ENCODE measurements at places on chromosomes 3 and 15.

GRCh38 chr15:48644827-48645557, 517 bp downstream of the FBN1 start:
- no peak for DNase-seq

DNA sequence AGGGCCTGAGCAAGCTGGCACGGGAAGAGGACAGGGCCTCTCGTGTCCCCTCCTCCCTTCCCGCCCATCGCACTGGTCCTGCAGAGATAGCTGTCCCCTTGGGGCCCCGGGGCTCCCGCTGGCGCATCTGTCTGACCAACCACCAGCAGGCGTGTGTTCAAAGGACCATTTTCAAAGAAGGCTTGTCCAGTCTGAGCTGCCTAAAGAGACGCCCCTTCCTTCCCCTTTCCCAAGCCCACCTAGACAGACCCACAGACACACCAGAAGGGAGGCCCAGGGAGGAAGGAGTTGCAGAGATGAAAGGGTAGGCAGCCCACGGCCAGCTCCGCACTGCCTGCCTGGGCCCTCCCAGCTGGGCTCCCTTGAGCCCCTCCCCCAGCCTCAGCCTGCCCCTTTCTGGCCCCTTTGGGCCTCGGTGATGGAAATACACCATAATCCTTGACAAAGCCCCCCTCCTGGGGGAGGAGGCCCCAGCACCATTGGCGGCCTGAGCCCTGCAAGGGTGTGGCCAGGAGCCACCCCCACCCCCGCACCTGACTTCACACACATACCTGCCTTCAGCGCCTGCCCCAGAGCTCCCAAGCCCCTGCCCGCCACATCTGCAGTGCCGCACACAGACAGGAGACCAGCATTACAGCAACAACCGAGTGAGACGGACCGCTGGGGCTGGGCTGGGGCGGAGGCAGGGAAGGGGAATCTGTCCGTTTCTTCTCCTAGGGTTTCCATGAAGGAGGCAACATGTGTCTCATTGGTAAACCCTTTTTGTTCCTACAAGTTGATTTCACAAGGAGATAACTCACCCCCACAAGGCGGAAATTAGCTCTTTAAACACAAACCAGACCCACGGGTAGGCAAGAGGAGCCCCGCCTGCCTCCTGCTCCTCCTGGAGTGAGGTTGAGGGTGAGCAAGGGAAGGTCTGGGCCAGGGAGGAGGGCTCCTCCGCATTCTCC, at the start of gene STRA6:
Gene STRA6, minus strand, starts transcription at position 336 of the 950 bp plus-strand sequence. CDS start 520 bp downstream, outside the sequence.
- peak; percentile 2 for DNase-seq

DNA sequence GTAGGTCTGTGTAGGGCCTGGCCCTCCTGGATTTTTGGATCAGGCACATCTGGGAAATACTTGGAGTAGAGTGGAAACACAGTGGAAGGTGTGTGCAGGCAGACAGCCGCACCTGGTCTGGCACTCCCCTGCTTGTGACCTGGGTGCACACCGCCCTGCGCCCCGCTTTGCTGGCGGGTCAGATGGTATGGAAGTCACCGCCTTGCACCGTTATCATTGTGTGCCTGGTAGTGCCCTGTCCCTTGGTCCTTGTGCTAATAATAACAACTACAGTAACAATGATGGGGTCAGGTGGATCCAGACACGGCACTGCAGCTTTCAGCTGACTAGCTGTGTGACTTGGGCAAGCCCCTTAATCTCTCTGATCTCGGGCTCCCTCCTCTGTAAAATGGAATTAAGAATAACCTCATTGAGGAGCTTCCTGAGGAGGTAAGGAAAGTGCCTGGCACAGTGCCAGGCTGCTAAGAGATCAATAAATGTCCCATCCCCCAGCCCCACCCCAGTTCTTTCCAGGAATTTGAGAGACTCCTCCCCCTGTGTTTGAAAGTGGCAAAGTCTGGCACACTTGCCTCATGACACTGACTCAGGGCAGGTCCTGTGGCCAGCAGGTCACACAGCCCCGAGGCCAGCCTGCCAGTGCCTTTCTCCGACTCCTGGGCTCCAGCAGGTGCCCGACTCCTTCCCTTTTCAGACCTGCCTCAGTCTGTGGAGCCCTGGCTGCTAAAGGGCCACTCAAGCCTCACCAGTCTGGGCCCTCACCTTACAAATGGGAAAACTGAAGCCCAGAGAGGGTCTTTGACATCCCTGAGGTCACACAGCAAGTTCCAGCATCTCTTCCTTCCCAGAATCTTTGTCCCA, 9.8 kb downstream of the ISG20 start:
- DNase-seq, result no peak

DNA sequence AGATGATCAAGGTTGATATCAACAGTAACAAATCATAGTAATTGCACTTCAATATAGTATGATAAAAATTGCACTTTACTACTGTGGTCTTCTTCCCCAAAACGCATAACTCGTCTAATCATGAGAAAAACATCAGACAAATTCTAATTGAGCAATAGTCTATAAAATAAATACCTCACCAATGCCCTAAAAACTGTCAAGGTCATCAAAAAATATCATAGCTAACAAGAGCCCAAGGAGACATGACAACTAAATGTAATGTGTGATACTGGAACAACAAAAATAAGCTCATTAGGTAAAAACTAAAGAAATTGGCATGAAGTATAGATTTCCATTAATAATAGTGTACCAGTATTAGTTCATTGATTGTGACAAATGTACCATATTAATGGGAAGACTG, 85.6 kb upstream of the LRRC3B start:
- DNase-seq, result no peak

DNA sequence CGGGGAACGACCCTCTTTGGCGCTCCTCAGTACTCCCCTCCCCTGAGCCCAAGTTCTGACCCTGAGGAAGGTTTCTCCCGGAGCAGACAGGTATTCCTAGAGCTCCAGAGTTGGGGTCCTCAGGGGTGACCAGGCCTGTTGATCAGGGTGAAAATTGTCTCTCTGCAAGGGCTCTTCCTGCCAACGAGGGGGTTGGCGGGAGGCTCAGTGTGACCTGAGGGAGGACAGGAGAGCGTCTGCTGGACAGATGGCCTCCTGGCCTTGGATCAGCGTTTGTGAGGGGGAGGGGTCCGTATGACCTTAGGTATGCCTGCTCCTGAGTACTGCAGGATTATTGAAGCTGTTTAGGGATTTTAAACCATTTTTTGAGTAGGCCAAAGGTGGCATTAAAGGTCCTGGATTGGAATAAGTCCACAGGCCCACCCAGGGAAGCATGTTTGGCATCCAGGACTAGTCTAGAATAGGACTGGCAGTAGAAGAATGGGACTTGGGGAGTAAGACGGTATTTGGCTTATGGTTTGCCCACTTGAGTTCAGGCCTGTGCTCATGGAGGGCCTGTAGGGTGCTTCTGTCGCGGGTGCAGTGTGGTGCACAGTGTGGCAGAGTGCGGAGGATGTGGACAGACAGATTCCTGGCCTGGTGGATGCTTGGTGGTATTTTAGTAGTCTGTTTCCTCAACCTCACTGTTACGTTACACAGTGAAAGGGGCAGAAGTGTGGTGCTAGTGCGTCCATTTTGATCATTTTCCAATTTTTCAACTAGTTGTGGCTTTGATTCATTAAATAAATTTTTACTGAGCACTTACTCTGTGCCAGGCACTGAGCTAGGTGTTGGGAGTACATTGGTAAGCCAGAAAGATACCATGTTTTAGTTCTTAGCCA, 959 bp downstream of the ZNF592 start:
- DNase-seq, result peak; percentile 35

GRCh38 chr3:10941972-10942371, 50.6 kb upstream of the SLC6A1 start:
- no peak for DNase-seq

GRCh38 chr3:55162031-55162795, 234.4 kb upstream of the LRTM1 start:
- no peak for DNase-seq

DNA sequence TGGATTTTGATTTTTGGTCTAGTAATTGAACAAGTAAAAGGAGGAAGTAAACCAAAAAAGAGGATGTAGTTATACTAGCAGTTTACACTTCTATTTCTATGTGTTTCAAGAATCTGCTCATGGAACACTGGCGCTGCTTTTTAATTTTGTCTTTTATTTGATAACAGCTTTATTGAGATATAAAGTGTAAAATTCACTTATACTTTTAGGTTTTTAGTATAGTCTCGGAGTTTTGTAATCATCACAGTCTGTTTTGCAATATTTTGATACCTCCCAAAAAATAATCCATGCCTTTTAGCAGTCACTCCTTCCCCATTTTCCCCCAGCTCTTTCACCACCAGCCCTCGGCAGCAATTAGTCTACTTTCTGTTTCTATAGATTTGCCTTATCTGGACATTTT, 18.0 kb downstream of the UBE2E2 start:
- peak; percentile 67 for DNase-seq

- no peak for DNase-seq
Measured at GRCh38 chr3:85652360-85652759, 693.6 kb downstream of the CADM2 start.

- DNase-seq, result no peak
Measured at GRCh38 chr3:139944256-139944910, 9.4 kb downstream of the CLSTN2 start.

- DNase-seq, result no peak
Measured at GRCh38 chr3:64848822-64849221, 161.0 kb upstream of the ADAMTS9 start.

DNA sequence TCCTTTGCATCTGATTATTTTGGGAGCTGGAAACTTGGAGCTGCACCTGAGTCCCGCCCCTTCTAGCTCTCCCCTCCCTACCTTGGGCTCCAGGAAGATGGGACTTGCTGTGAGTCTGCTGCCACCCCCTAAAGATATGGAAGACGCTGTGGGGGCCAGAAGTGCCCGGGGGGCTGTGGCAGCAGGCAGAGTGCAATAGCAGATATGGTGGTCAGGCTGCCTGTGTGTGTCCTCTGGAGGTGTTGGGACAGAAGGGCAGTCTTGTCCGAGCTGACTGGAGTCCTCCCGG, 485 bp downstream of the PAK6 start:
- no peak for DNase-seq

DNA sequence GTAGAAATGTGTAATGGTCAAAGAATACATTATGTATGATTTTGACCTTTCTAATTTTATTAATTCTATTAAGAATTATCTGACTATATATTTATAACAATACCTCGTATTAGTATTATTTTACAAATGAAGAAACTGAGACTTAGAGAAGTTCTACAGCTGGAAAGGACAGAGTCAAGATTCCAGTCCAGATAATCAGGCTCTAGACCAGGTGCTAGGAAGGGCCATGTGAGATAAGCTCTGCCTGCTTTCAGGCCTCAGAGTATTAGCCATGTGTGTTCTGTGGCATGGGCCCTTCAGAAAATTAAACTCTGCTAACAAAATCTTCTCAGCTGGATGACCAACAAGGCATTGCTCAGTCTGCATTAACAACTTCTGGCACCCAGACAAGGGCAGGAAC, 87.5 kb downstream of the CD200R1L start:
- no peak for DNase-seq

DNA sequence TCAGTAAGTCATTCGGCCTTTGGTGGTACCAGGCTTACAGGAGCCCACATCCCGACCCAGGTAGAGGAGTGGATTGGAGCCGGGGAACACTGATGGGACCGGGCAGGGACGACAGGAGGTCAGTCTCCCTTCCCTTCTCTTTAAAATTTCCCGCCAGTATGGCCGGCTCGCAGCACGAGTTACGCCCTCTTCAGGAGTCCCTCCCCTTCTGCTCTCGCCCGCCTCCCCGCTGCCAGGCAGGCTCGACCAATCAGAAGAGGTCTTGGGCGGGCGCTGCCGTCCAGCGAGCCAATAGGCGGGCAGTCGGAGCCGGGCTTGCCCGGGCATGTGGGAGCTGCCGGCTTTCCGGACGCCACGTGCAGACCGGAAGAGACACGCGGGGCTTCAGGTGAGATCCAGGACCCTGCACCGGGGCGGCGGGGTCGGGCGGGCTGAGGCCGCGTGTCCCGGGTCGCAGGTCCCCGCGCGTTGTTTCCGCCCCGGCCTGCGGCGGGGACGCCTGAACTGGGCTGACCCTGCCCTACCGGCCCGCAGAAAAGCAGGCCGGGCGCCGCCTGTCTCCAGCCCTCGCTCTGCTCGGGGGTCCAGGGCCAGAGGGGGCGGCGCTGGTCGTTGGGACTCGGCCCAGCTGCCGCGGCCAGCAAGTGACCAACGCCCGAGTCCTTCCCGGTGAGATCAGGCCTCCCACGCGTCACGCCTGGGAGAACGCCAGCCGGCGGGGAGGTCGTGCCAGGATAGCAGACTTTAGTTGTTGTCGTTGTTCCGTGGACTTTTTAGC, at the start of gene AEN:
Gene AEN, plus strand, starts transcription at position 346 of the 778 bp plus-strand sequence. CDS start 4,870 bp downstream, outside the sequence.
- DNase-seq, result peak; percentile 94

- DNase-seq, result no peak
Measured at GRCh38 chr3:48695393-48695753, 9.7 kb upstream of the NCKIPSD start.

- DNase-seq, result no peak
Measured at GRCh38 chr3:189455641-189456417, 175.4 kb upstream of the TP63 start.

DNA sequence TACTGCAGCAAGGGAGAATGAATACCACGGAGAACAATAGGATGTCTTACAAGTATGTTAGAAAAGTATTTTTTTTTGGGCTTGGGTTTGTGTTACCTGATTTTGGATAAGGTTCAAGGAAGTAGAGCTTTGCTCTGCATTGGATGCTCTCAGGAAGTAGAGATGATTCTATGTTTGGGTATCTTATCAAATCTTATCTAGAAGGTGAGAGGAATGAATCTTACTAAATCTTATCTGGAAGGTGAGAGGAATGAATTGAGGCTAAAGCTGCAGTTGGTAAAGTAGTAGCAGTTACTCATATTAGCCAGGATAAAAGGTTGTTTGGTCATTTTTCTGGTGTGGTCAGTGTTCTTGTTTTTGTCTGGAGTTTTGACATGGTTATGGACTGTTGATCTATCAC, 17.4 kb downstream of the TFG start:
- no peak for DNase-seq

- no peak for DNase-seq
Measured at GRCh38 chr3:173938159-173938558, 540.6 kb downstream of the NLGN1 start.

DNA sequence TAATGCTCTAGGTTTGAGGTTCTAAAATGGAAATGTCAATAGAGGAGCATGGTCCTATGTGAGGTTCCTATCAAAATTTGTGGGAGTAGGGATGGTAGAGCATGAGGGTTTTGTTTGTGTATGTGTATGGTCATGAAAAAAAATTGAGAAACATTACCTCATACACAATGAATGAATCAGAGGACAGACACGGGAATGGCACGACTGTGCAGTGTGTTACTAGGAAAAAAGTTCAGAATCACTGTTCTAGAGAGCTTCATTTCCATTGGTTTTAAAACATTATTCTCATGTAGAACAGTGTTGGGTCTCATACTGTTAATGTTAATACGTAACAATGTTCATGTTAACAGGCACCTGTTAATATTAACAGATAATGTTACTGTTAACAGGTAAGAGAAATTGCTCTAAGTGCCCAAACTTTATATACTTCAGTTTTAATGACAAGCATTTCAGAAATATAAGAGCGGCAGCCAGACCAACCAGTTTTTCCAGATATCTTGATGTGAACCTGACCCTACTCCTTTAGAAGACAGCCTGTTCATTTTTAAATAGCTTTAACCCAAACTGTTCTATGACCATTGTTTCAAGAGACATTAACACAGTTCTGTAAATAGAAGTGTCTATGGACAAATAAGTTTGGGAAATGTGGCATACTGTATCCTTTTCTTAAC, 48.0 kb downstream of the SLC15A2 start:
- DNase-seq, result no peak
